ENCODE measurements at places on chromosomes 4 and X.

DNA sequence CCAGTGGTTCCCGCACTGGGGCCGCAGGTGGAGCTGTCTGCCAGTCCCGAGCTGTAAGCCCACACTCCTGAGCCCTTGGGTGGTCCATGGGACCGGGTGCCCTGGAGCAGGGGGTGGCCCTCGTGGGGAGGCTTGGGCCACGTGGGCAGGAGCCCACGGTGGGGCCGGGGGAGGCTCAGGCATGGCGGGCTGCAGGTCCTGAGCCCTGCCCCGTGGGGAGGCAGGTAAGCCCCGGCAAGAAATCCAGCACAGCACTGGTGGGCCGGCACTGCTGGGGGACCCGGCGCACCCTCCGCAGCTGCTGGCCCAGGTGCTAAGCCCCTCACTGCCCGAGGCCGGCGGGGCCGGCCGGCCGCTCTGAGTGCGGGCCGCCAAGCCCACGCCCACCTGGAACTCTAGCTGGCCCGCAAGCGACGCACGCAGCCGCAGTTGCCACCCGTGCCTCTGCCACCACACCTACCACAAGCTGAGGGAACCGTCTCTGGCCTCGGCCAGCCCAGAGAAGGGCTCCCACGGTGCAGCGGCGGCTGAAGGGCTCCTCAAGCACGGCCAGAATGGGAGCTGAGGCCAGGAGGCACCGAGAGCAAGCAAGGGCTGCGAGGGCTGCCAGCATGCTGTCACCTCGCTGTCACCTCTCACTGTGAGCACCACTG lies 2.0 kb upstream of the METAP1 start:
- no peak for DNase-seq

GRCh38 chr4:36326476-36327029 lies 45.1 kb downstream of the DTHD1 start:
- DNase-seq = no peak

DNA sequence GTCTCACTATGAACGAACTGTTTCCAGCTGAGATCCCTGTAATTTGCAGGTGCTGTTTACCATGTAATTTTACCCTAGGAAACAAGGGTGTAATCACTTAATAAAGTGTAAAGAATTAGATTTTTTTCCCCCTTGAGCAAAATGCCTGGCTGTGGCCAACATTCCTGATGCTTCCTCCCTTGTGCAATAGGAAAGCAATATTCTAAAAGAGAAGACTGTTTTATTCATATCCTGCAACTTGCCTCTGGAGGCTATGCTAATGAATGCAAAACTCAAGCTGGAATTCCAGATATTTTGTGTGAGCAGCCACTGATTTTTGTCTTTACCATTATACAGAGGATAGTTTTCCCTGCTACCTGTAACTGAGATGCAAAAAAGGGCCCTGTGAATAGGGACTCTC lies 98.0 kb downstream of the AWAT2 start:
- DNase-seq = no peak

DNA sequence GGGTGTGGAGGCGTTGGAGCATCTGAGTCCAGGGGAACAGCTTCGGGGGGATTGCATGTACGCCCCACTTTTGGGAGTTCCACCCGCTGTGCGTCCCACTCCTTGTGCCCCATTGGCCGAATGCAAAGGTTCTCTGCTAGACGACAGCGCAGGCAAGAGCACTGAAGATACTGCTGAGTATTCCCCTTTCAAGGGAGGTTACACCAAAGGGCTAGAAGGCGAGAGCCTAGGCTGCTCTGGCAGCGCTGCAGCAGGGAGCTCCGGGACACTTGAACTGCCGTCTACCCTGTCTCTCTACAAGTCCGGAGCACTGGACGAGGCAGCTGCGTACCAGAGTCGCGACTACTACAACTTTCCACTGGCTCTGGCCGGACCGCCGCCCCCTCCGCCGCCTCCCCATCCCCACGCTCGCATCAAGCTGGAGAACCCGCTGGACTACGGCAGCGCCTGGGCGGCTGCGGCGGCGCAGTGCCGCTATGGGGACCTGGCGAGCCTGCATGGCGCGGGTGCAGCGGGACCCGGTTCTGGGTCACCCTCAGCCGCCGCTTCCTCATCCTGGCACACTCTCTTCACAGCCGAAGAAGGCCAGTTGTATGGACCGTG lies 2.2 kb downstream of the AR start:
- no peak for DNase-seq

- no peak for DNase-seq
Observed at GRCh38 chr4:121380776-121381462, at the start of gene QRFPR. Gene QRFPR, minus strand, starts transcription at chr4:121381018. Its CDS starts 371 bp downstream, at chr4:121380647.

DNA sequence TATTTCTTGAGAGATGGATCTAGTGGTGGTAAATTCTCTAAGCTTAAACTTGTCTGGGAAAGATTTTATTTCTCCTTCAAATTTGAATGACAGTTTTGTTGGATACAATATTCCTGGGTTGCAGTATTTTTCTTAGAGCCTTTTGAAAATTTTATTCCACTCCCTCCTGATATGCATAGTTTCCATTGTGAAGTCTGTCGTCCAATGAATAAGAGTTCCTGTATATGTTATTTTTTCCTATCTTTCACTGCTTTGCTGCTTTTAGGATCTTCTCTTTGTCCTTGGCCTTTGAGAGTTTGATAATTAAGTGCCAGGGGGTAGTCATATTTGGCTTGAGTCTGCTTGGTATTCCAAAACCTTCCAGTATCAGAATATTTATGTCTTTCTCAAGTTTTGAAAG lies 1156.4 kb upstream of the AGA start:
- DNase-seq = no peak

- DNase-seq = peak; percentile 43
Observed at GRCh38 chrX:2632533-2633504, 58.3 kb upstream of the CD99 start.

- DNase-seq = peak; percentile 66
Observed at GRCh38 chr4:89254847-89255246, 52.8 kb downstream of the GPRIN3 start.

- no peak for DNase-seq
Observed at GRCh38 chr4:140800666-140801065, 44.5 kb upstream of the TBC1D9 start.

GRCh38 chrX:123833387-123833786 lies 26.5 kb upstream of the XIAP start:
- DNase-seq = peak; percentile 74

- DNase-seq = no peak
Observed at GRCh38 chr4:184826691-184827270, 1.0 kb upstream of the ACSL1 start.

- no peak for DNase-seq
Observed at GRCh38 chr4:173446416-173446815, 47.5 kb upstream of the SCRG1 start.

- DNase-seq = no peak
Observed at GRCh38 chrX:24113181-24113580, 36.3 kb upstream of the ZFX start.

GRCh38 chrX:57596516-57596915 lies 4.7 kb downstream of the ZXDB start:
- DNase-seq = no peak

DNA sequence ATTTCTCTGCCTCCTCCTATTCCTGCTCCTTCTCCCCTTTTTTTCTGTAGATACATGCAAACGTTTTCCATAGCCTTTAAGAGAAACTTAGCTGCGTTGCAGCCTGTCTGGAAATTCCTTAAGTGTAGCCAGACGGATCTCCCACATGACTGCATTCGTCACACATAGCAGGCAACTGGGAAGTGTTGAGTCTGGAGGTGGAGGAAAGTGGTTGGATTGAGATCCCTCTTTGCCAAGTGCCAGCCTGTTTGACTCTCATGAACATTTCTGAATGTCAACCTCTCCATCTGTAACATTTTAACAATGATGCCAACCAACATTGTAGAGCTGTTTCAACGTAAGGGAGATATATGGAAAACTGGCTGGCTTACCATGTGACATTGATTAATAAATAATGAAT lies 45.1 kb upstream of the FAM9A start:
- DNase-seq = no peak

GRCh38 chr4:151644622-151645021 lies 116.2 kb downstream of the GATB start:
- no peak for DNase-seq

DNA sequence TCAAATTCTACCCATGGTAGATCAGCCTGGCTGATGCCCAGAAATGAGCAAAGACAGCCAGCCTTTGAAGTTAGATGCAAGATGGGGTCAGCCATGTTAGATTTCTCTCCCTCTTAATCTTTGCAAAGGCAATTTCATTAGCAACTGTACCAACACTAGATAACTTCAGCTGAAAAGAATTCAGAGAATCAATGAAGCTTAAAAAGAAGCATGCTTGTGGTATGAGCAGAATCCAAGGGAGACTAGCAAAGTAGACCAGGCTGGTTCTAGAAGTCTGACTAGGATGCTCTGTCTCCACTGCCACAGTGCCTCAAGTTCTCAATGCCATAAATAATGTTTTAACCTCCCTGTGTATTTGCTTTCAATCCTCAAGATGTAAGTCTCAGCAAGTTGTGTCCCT lies 247.3 kb downstream of the SLC7A11 start:
- no peak for DNase-seq

- no peak for DNase-seq
Observed at GRCh38 chrX:79477691-79478090, 110.6 kb upstream of the ITM2A start.

DNA sequence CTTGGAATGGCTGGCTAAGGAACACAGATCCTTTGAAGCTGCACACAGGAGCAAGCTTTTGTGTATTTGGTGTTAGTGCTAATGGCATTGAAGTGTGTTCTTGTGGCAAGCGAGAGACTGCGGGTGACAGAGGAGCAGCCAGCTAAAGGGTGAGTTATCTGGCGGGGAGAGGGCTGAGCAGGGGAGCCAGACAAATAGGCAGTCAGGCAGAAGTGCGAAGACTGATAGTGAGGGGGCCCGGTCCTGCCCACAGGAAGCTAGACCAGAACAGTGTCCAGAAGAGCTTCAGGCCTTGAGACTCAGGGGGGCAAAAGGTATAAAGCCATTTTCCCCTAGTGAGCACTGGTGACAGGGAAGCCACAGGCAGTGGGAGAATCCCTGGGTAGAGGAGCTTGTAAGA lies 49.6 kb upstream of the MAMLD1 start:
- DNase-seq = no peak

- no peak for DNase-seq
Observed at GRCh38 chrX:3244955-3245354, 101.5 kb downstream of the MXRA5 start.

DNA sequence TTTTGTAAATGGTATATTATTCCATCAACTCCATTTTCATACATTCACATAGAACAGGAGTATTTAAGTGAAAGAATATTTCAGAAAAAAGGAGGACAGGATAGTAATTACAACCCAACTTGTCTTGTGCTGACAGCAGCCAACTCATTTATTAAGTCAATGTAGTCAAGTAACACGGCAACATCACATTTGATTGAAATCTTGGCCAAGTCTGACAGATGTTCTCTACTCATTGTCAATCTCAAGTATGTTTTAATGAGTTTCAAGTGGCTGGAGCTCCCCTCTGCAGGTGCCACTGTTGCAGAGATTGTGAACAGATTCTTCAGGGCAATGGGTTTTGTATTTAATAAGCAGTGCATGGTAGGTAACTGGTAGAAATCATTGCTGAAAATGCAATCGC lies 332.5 kb downstream of the C4orf33 start:
- DNase-seq = no peak
